ENCODE measurements at places on chromosomes 1 and 21.

- no peak for DNase-seq
Observed at GRCh38 chr1:161688946-161689345, 18.1 kb upstream of the FCRLA start.

GRCh38 chr1:196732526-196732925 lies 42.1 kb upstream of the CFHR3 start:
- DNase-seq = no peak

DNA sequence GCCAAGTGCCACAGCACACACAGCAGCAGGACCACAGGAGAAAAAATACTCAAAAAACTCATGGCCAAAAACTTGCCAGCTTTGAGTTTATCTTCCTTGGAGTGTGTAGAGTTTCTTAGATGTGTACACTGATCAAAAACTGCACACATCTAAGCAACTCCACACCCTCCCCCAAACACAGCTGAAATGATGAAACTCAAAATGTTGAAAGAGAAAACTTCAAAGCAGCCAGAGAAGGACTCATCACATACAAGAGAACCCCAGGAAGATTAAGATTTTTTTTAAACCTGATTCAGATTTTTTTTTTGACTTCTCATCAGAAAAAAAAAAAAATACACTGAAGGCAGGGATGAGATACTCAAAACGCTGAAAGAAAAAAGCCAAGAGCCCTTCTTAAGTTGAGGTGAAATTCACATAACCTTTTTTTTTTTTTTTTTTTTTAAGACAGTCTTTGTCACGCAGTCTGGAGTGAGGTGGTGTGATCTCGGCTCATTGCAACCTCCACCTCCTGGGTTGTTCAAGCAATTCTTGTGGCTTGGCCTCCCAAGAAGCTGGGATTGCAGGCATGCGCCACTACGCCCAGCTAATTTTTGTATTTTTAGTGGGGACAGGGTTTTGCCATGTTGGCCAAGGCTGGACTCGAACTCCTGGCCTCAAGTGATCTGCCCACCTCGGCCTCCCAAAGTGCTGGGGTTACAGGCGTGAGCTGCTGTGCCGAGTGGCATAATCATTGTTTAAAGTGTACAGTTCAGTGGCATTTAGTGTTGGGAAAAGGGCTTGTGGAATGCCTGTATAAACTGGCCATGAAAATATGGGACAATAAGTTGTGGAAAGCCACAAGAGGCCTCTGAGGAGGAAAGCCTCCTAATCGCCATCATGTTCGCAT lies 20.9 kb upstream of the PDXK start:
- no peak for DNase-seq

GRCh38 chr1:15958793-15959192 lies 17.1 kb downstream of the ZBTB17 start:
- no peak for DNase-seq

- no peak for DNase-seq
Observed at GRCh38 chr1:226542623-226543103, 5.9 kb upstream of the STUM start.

GRCh38 chr1:206952171-206952570 lies 5.9 kb upstream of the PIGR start:
- no peak for DNase-seq

GRCh38 chr1:113390871-113391648 lies 745 bp downstream of the MAGI3 start:
- peak; percentile 70 for DNase-seq

DNA sequence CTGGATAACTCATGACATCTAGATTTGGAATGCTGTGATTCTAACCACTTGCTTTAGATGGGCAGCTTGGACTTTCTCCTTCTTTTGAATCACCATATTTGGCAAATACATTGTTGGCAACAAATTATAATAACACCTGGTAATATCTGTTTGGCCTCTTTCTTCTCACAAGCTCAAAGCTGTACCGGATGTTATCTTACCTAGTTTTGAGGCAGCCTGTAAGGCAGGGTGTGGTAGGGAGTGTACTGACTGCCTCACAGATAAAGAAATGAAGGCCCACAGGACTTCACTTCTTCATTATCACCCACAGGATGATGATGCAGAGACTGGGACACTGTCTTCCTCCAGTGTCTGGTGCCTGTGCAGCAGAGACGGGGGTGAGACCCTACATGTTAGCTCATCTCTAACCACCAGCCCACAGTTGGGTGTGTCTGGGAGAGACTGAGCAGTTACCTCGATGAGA lies 28.5 kb downstream of the TUFT1 start:
- no peak for DNase-seq

DNA sequence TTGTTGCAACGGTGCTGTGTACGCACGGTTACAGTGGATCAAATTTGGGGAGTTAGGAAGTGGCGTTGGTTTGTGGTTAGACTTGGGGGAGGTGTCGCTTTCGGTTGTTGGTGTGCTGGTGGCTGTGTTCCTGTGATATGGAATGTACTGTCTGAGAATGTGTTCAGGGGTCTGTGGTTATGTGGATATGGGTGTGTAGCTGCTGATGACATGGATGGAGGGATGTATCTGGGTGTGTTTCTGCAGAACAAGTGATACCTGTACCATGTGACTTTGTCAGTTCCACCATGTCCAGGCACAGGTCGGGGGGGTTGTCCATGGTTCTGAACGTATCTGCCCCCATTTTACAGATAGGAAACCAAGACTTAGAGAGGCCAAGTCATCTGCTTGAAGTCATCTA lies 22.7 kb downstream of the PAX7 start:
- no peak for DNase-seq

DNA sequence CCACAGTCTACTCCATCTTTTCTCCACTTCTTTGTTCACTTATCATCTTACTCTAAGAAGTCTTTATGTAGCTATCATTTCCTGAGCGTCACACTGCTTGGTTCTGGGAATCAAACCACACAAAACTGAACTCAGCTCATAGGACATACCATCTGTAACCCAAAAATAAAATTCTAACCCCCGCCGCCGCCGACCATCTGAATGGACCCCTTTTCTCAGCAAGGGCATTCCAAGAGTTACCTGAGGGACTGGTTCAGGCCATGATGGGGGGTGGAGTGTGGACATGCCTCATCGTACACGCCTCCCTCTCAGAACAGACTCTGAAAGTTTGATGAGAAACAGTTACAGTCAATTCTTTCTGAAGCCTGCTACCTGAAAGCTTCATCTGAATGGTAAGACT lies 12.6 kb upstream of the CHI3L2 start:
- no peak for DNase-seq

DNA sequence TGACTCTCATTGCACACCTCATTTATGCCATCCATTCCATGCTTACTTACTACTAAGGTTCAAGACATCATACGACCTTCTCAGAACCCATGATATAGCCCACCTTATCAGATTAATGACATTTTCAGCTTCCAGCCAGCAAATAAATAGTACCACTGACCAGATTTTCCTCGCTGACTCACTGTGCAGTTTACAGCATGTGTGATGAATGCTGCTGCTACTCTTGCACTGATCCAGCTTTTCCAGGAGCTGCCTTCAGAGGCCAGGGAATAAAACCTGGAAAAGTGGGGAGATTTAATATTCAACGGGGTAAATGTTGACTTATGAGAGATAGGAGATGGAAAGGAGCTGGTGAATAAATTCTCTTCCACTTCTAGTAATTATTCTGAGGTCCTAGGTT lies 247.1 kb downstream of the COL11A1 start:
- DNase-seq = no peak

DNA sequence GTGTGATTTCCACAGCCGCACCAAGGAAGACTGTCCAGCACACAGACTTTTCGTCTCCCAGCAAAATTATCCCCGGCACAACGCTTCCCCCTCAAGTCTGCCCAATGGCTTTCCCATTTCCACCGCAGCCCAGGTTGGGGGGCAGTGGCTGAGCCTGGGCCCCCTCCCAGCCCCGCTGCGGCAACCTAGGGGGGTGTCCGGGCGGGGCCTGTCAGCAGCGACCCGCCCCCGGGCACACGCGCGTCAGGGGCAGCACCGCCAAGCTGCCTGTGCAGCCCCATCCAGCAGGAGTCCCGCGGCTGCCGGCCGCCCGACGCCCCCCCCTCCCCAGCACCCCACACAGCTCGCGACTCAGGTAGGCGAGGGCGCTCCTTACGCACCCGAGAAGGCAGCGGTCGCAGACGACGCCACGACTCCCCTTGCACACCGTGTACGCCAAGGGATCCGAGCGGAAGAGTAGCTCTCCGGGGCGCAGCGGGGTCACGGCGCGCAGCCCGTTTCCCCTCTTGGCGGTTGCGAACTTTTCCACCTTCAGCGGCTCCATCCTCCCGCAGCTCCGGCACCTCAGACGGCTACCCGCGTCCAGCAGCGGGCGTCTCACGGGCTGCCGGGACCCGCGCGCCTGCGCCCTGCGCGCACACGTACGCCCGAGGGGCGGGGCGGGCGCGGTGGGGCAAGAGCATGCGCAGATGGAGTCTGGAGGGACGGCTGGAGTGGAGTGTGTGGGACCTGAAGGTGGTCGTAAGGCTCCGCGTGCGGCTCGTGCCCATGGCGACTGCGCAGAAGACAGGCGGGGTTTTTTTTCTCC lies at the start of gene SMYD3:
SMYD3 (minus strand) TSS at position 606 of the 808 bp plus-strand sequence.
- DNase-seq = peak; percentile 89

GRCh38 chr1:93623436-93623835 lies 58.2 kb downstream of the BCAR3 start:
- no peak for DNase-seq

- no peak for DNase-seq
Observed at GRCh38 chr1:209587789-209588188, 4.3 kb downstream of the CAMK1G start.

- DNase-seq = no peak
Observed at GRCh38 chr21:23968722-23969647, 1638.3 kb downstream of the MRPL39 start.

- no peak for DNase-seq
Observed at GRCh38 chr1:147245129-147245528, 2.6 kb downstream of the CHD1L start.

DNA sequence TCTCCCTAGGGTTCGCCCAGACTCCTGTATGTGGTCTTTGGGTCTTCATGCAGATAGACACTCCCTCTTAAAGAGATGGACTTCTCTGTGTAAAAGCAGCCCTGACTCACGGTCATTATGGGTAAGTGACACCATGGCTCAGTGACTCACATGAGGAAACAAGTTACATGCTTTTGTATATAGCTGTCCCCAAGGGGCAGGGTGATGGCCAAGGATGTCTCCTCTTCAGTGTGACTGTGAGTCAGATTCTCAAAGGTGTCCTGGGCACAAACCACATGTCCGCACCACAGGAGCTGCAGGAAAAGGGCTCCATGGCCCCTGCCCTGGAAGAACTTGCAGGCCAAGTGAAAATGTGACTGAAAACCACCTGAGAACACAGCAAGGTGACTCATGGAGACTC lies 380.4 kb downstream of the NPHP4 start:
- DNase-seq = no peak

- DNase-seq = no peak
Observed at GRCh38 chr1:167705250-167705649, 16.5 kb upstream of the MPZL1 start.

- peak; percentile 30 for DNase-seq
Observed at GRCh38 chr1:20442920-20443625, 42.9 kb downstream of the CAMK2N1 start.

DNA sequence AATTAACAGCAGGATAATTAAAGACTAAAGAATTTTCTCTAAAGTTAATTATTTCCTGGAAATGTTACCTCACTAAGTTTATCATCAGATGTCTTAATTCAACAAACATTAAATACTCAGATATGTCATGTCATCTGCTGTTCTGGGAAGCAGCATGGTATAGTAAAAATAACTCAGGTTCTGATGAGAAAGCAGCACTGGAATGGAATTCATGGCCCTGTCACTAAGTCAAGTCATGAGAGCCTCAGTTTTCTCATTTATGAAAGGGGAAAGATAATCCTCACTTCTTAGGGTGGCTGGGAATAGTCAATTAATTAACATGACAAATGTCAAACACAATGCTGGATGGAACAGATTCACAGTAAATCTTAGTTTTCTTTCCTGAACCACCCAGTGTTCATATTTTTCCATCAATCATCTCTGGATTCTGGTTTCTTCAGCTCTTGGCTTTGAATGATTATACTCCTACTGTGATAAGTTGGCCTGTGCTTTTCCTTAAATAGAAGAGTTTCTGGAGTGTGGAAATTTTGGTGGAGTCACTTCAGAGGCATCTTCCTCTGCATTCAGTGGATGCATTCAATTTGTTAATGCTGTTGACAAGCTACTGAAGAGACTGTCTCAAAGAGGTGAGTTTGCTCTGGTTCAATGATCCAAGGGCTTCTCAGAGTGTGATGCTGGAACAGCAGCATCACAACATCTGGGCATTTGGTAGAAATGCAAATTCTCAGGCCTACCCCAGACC lies 319.4 kb downstream of the KCNH1 start:
- no peak for DNase-seq

DNA sequence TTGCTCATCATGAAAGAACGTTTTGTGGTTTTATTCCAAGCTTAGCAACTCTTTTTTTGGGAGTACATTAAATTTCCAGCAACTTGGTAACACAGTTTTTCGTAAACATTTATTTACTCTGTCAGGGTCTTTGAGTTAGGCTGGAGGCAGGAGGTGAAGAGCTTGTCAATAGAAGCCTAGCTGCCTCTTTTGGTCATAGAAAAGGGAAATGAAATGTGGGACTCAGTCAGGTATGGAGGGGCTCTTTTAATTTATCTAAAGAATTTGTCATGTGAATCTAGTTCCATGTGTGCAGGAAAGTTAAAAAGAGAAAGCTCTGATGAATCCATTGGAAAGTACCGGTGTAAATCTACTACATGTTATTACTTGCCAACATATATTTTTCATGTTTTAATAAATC lies 45.9 kb upstream of the PRMT6 start:
- no peak for DNase-seq

DNA sequence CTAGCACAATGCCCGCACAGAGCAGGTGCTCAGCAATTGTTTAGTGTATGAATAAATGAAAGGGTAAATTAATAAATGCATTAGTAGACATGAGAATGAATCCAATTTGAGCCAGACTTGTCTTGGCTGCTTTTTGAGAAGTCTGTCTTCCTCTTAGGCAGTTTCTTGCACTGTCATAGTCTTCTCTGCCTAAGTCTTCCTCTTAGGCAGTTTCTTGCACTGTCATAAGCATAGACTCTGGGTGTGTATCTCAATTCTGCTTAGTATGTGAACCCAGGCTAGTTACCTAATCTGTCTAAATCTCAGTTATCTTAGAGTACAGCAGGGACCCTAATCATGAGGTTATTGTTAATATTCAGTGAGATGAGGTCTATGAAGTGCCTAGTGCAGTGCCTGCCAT lies 27.2 kb downstream of the NHLH2 start:
- no peak for DNase-seq

- no peak for DNase-seq
Observed at GRCh38 chr1:236051242-236051791, 13.6 kb downstream of the NID1 start.

- no peak for DNase-seq
Observed at GRCh38 chr1:210571356-210572284, 242.9 kb downstream of the HHAT start.
